NCI-H748 treated with DMSO at 0.1 percent for 48 hours (cell line): ENCODE measurements at places on chromosomes 1 and 21.
A peak's percentile ranks its signal among the peaks of the same experiment; 100 is the strongest.

DNA sequence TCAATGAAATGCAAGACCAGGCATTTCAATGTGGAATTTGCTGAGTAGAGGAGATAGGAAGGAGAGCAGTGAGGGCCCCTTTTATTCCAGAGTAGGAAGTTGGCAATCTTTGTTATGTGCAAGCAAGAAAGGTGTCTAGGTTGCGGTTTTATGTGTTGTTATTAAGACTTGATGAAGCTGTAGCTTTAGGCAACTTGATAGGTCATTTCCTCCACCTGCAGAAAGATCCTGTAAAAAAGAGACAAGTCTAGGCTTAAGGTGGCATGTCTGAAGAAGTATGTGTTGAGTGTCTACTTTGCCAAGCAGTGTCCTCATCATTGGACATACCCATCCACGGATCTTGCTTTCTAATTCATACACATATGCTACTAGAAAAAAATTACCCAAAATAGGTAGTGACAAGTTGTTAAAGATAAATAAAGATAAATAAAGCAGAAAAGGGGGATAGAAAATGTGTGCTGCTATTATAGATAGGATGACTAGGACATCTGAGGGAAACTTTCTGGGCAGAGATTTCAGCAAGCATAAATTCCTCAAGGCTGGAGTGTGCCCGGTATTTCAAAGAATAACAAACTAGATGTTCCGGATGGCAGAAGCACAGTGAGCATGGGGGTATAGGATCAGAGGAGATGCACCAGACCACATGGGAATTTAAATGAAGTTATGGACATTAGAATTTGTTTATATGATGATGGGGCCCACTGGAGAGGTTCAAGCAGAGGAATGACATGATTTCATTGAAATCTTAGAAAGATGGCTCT, 335.0 kb downstream of the TGFB2 start:
- DNase-seq = no peak

- no peak for DNase-seq
Observed at GRCh38 chr1:111556325-111557037, 53.0 kb upstream of the ADORA3 start.

DNA sequence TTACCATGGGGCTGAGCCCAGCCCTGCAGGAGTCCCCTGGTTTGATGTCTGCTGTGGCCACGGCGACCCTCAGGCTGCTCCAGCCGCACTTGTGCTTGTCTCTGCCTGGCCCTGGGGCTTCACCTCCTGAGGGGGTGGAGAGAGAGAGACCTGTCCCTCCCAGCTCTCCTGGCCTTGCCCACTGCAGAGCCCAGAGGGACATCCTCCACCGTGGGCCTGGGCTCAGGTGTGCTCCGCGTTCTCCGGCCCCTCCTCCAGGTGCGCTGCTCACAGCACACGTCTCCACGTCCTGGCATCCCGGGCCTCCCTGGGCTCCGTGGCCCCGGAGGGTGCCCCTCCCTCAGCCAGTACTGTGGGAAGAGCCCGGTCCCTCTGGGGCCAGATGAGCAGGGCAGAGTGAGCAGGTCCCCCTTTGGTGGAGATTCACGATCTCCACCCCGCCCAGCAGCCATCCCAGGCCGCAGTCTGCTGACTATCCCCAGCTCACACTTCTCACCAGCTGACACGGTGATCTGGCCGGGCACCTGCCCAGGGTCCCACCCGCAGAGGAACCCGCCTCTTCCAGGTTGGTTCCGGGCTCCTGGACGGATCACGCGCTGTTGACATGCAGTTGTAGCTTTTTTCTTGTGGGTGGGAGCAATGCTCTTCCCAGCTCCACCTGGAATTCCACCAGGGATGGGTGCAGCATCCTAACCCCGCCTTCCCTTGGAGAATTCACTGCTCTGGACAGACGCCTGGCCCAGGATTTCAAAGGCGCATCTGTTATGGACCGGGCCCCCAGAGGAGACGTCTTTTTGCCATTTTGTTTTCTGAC, 41.8 kb upstream of the POFUT2 start:
- DNase-seq = no peak

- DNase-seq = no peak
Observed at GRCh38 chr1:56133522-56134472, 445.6 kb downstream of the PLPP3 start.

GRCh38 chr21:25456672-25457071, 150.6 kb downstream of the MRPL39 start:
- DNase-seq = no peak

DNA sequence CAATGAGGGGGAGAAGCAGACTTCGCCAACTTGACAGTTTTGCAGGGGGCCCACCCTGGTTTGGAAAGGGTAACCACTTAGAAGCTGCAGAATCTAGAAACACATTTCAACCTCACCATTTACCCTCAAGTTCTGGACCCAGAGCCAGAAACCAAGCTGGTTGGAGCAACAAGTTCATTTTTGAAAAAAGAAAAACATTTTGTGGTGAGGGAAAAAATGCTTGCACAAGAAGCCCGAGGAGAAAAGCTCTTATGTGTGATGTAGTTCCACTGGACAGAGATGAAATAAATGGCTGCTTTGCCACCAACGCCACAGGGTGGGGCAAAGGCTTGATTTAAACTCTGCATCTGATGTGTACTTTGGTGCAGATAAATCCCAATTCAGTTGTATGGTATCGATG, 10.6 kb upstream of the NGF start:
- no peak for DNase-seq

DNA sequence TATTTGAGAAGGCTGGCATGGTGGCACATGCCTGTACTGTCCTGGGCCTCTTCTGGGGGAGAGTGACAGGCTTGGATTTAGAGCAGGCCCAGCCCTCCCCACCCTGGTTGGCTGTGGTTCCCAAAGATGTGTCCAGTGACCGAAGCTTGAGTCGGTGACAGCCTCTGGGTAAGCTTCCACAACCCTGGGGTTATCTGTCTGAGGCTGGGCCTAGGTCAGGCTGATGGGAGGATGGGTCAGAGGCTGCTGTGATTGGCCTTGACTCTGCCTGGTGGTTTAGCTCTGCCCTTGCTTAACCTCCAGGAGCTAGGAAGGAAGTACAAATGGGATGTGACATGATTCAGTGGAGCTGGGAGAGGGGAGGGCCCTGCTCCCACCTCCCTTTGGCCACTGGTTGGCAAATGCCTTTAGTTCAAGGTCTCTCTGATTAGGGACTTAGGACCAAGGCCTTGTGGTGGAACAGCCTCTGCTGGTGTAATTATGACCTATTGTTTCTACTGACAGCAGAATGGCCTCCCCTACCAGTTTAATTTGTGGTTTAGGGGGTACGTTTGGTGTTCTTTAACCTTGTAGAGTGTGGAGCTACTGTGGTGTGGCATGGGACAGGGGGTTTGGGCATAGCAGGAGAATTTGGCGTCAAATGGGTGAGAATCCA, 16.6 kb downstream of the NUDC start:
- no peak for DNase-seq

DNA sequence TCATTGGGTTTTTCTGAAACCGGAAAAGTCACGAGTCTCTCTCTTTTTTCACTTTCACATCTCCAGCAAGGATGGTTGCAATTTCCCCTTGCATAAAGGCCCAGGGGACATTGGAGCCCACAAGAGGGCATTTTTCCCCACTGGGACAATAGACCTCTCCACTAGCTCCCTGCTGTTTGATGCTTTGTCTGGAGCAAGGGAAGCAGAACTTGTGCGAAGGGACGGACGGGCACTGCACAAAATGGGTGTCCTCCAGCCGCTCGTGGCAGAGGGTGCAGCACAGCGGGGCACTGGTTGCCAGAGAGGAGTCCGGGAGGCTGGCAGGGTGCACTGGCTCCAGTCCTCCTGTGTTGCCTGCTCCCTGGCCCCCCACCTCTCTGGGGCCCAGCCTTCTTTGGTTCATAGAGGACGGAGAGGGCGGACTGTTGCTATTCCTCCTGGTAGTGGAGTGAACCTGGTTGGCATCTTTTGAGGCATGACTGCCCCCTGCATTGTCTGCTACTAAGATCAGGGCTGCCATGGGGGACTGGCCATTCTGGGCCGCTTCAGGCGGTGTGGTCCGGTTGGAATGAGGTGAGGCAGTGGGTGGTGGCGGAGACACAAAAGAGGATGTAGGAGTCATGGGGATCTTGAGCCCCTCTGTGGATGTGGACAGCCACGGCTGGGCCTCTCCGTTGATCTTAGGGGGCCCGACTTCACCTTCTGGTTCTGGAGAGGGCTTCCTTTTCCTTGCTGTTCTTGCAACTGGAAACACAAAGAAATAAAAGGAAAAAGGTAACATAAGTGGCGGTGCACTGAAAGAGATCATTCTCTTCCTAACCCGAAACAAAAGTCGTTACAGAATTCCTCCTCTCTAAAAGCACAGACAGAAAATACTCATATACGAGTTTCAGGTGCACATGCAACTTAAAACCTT, 2.6 kb downstream of the IRF2BP2 start:
- peak; percentile 35 for DNase-seq

DNA sequence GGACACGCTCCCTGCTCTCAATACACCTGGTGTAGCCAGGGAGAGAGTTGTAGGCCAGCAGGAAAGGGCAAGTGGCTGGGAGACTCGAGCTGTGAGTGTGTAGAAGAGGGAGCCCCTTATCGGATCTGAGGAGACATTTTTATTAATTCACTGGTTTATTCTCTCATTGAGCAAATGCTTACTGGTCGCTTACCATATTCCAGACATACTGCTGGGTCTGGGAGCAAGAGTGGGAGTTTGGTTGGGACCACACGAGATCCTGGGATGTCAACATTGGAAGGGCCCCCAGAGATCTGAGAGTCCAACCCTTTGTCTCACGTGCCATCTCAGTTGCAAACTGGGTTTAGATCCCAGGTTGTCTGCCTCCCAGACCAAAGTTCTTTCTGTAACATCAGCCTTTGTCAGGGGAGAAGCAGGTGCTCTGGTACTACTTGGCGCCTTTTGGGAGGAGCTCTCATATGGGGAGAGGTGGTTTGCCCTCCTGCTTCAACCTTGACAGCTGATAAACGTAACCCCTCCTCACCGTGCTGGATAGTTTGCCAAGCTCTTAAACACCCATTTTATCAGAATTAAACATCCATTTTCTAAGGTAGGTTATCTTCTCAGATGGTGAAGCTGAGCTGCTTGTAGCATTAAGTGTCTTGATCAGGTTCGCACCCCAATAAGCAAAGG, 742 bp downstream of the TMEM222 start:
- DNase-seq = no peak

GRCh38 chr1:247241691-247242090, 14.2 kb upstream of the VN1R5 start:
- no peak for DNase-seq

- no peak for DNase-seq
Observed at GRCh38 chr1:223474804-223475203, 81.6 kb downstream of the CCDC185 start.

GRCh38 chr1:186605762-186606350, 74.4 kb downstream of the PTGS2 start:
- DNase-seq = peak; percentile 8

DNA sequence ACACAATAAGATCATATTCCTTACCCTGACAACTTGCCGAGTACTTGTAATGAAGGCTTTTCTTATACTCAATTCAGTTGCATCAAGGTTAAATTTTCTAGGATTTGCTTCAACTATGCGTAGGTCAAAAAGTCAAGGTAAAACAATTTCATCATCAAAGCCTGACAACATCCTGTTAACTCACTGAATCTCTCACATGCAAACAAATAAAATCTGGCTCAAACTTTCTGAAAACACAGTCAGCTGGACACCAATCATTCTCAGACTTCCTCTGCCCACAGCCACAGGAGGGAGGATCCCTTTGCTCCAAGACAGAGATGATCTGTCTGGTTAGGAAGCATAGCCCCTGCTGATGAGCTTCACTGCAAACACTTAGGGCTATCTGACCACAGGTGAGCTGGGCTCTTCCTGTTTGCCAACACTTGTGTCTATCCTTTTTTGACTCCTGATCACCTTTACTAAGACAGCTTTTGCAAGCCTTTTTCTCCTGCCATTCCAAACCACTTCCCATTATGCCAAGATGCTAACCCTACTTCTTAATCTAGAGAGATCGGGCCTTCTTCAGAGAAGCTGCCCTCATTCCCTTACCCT, 20.0 kb downstream of the STX6 start:
- DNase-seq = no peak

- no peak for DNase-seq
Observed at GRCh38 chr21:32991361-32991760, 34.4 kb upstream of the OLIG2 start.

DNA sequence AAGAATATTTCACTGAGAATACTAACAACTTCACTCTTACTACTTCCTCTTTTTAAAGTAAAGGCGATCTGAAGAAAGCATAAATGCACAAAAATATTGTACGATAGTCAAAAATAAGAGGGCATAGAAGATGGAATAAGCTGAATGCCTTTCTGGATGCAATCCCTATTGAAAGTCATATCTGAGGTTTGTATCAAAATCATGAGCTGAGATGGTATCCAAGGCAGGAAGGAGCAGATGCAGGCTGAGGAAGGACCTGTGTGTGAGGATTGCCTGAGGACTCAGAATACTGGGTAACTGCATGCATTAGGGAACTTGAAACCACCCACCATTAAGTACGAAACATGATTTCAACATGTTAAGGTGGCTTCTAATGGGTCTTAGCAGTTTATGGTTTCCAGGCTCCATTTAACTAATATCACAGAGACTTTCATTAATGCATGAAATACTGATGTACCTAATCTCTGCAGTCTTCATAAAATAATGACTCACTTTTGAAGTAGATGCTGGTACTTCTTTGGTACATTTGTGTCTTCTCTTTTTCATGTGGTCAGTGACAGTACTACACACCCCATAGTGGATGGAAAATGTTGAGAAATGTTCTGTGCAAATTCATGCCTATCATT, 29.6 kb upstream of the RGS1 start:
- DNase-seq = no peak

GRCh38 chr1:152034654-152035538, 1.9 kb downstream of the S100A11 start:
- DNase-seq = peak; percentile 53

DNA sequence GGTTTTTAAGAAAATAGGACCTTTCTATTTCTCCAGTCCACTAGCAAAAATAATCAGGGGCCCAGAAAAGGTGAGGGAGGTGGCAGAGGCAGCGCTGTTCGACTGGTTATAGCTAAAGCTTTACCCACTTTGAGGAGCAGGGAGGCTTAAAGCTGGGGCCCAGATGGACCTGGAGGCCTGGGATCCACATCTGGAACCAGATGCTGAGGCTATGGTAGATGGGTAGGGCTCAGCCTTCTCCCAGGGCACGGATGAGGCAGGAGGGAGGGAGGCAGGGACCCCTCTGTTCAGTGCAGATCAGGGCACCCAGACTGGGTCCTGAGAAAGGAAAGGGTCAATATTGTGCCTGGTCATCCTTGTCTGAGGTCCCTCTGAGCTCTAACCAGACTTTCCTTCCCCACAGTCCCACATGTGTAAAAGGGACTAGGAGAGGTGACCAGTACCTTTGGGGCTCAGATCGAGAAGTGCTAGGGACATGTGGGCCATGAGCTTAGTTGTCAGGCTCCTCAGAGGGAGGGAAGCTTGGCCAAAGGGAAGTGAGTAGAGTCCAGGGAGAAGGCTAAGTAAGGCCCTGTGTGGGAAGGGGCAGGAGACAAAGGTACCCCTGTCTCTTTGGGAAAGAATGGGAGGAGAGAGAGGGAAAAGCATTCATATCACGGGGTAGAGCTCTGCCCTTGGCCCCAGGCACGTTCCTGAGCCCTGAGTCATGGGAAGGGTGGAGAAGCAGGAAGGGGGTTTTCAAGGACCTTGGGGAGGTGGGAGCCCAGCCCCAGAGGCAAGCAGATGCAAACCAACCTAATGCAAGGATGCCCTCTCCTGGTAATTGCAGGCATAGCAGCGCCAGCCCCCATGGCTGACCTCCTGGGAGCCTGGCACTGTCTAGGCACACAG, 15.4 kb downstream of the LMNA start:
- DNase-seq = peak; percentile 17

GRCh38 chr1:209835782-209836298, 8.1 kb downstream of the UTP25 start:
- DNase-seq = no peak

GRCh38 chr1:47578721-47579419, 141.0 kb downstream of the FOXD2 start:
- DNase-seq = no peak

- no peak for DNase-seq
Observed at GRCh38 chr1:232548691-232549090, 81.2 kb downstream of the SIPA1L2 start.
